ENCODE measurements at places on chromosomes 7 and 10. TPM values are rescaled to one million over a fixed set of nuclear protein-coding genes. Genes with fewer than 3 reads are reported as not detected.

The IFIT3 gene
- 3.6 TPM for total RNA-seq

The CDHR1 gene
- not detected for total RNA-seq

The TCF7L2 gene
- total RNA-seq: 25.7 TPM

The TMEM196 gene
- not detected for total RNA-seq

The UCMA gene
- total RNA-seq: not detected

DNA sequence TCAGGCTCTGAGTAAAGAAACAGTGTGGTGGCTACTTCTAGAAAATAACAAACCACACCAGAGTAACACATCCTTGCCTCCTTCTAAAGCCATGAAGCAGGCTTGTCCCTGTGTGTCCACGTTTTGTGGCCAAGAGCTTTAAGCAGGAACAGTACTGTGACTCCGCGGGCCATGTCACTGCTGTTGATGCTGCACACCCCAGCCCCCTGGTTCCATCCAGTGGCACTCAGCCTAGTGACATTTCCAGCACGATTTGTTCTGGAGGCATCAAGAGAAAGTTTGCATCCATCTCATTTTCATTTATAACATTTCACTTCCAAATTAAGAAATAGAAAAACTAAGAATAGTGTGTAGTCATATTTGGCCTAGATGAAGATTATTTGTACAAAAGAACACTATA is 211.3 kb downstream of the PAXIP1 start:
- no peaks in the 10 kb centered on the region for H3K4me1 ChIP-seq
- H3K27me3 ChIP-seq: no peaks in the 10 kb centered on the region
- no peak for DNase-seq

DNA sequence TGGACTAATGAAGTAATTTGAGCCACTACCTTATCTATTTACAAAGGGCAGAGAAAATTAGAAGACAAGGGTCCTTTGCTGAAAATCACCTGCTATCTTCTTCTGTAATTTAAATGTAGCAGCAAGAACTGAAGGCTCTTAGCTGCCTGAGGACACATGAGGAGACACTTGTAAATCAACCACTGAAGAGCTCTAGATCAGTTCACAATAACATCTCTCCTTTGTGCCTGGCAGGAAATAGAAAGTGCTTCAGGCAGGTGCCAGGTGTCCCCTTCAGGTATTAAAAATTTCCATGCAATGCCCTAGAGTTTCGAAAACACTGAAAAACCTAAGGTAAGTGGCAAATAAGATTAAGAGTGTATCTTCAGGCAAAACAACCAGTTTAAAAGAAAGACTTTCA is 474.6 kb downstream of the GRM8 start:
- no peak overlapping the region for H3K27ac ChIP-seq
- no peaks in the 10 kb centered on the region for H3K27me3 ChIP-seq
- no peaks in the 10 kb centered on the region for H3K4me1 ChIP-seq
- DNase-seq: no peak
- no peaks in the 10 kb centered on the region for H3K36me3 ChIP-seq

DNA sequence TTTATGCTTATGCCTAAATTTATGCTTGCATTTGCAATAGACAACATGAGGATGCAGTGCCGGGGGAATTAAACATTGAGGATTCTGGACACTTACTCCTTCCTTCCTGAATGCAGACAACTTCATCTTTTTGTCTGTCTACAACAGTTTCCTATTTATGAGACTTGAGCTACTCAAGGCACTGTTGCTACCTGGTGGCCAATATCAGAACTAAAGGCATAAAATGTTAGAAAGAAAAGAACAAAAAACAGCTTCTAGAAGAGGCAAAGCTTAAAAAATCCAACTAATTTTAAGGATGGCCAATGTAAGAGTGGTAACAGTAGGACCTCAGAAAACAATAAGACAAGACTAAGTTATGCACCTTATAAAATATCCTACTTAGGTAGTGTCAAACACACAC is 144.5 kb upstream of the PTN start:
- H3K4me1 ChIP-seq: no peaks in the 10 kb centered on the region
- no peak overlapping the region for H3K4me3 ChIP-seq
- no peak overlapping the region for H3K27ac ChIP-seq
- DNase-seq: no peak

- H3K4me1 ChIP-seq: peaks cover 11% of the 10 kb centered on the region
- no peaks in the 10 kb centered on the region for H3K36me3 ChIP-seq
- no peaks in the 10 kb centered on the region for H3K27me3 ChIP-seq
- DNase-seq: peak; percentile 58
These were observed 141.8 kb downstream of the C7orf25 start for GRCh38 chr7:42770114-42770513.

DNA sequence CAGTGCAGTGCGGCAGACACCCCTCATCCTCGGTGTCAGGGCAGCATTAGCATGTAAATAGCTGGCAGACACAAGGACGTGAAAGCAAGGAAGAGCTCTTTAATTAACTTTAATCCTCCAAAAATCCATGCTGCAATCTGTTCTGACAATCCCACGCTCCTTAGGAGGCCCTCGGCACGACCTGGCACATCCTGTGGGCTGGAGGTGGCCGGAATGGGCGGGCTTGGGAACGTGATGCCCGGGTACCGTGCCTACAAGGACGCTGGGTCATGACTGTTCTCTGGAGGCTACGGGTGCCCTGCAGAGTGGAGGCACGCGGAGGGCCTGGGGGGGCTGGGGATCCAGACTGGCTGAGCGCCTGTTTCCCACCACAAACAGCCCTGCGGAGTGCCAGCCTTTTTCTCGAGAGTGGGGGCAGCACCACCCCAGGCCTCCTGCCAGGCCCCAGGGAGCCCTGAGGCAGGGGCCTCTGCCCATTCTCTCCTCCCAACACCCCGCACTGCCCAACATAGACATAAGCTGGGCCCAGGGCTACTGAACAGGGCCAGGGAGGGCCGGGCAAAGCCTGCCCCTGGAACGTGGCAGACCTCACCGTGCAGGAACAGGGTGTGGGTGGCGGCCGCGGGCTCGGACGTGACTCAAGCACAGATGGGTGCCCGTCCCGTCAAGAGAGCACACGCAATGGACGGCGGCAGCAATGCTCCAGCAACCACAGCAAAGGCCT is 189.3 kb downstream of the MAD1L1 start:
- peaks cover 17% of the 10 kb centered on the region for H3K36me3 ChIP-seq
- no peak overlapping the region for H3K27ac ChIP-seq
- H3K4me3 ChIP-seq: no peak overlapping the region
- H3K27me3 ChIP-seq: no peaks in the 10 kb centered on the region
- no peak for DNase-seq

DNA sequence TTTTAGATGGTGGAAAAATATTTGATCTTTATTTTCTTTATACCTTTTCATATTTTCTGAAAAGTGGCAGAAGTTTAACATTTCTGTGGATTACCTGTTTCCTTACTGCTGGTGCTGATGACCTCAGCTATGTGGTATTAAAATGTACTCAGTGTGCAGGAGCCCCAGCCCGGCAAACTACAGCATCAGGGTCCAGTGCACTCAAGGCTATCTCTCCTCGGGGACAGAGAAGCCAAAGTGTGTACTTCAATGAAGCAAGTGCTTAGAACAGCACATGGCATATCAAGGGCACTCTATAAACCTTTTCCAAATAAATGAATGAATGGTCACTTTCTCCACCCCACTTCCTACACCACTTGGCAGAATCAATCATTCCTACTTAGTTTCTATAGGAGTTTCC is 111.8 kb downstream of the HIP1 start:
- H3K4me1 ChIP-seq: peaks cover 11% of the 10 kb centered on the region
- DNase-seq: no peak
- H3K27me3 ChIP-seq: no peaks in the 10 kb centered on the region
- H3K4me3 ChIP-seq: no peak overlapping the region

DNA sequence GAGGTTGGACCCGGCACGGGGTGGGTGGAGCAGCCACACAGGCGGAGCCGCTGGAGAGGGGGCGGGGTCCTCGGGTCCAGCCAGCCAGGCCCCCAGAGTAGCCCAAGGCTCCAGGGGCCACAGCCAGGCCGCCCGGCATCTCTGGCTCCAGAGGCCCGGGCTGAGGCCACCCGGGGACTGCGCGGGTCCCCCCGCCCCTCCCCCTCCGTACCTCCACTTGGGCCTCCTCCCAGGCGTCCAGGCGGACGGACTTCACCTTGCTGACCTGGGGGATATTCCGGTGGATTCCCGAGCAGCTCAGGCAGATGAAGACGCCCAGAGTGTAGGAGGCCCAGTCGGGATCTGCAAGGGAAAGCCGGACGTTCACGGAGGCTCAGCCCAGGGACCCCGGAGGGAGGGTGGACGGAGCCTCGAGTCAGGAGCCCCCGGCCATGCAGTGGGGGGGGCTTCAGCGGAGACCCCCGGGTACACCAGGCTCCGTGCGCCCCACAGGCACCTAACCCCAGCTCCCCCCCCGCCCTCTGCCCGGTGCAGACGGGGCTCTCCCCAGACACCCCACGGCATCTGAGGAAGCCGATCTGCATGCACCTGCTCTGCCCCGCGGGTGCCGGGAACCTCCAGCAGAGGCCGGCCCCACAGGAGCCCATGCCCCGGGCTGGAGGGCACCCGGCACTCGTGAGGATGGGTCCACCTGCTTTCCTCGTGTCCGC is 19.2 kb downstream of the ADAP1 start:
- no peaks in the 10 kb centered on the region for H3K4me1 ChIP-seq
- no peaks in the 10 kb centered on the region for H3K27me3 ChIP-seq
- no peak overlapping the region for H3K27ac ChIP-seq
- H3K4me3 ChIP-seq: no peak overlapping the region
- no peak for DNase-seq

DNA sequence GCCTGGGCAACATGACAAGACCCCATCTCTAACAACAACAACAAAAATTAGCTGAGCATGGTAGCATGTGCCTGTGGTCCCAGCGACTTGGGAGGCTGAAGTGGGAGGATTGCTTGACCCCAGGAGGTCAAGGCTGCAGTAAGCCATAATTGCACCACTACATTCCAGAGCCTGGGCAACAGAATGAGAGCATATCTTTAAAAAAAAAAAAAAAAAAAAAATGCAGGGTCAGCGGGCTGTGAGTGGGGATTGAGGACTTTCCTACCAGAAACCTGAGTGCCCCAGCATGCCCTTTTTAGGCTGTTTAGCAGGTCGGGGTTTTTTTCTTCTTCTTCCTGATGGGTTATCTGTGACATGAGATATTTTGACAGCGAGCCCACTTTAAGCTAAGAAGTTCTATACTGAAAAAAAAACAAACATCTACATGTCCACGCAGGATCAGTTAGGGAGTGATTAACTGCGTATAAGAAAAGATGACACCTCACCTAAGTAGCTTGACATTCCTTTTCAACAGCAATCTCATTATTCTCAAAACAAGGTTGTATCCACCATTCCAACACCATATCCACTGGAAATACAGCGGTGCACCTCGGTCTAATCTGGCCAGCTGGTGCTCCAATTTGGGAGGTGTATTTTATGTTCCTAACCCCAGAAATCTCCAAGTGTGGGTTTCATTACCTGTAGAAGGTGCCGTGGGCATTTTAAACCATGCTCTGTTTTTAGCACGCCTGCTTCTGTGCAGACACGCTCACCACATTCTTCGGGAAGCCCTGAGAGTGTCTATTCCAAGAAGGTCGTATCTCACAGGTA is 13.8 kb upstream of the RFC2 start:
- peaks cover 5% of the 10 kb centered on the region for H3K36me3 ChIP-seq
- H3K27me3 ChIP-seq: no peaks in the 10 kb centered on the region
- H3K27ac ChIP-seq: no peak overlapping the region
- no peak overlapping the region for H3K4me3 ChIP-seq
- H3K4me1 ChIP-seq: peaks cover 8% of the 10 kb centered on the region
- no peak for DNase-seq

DNA sequence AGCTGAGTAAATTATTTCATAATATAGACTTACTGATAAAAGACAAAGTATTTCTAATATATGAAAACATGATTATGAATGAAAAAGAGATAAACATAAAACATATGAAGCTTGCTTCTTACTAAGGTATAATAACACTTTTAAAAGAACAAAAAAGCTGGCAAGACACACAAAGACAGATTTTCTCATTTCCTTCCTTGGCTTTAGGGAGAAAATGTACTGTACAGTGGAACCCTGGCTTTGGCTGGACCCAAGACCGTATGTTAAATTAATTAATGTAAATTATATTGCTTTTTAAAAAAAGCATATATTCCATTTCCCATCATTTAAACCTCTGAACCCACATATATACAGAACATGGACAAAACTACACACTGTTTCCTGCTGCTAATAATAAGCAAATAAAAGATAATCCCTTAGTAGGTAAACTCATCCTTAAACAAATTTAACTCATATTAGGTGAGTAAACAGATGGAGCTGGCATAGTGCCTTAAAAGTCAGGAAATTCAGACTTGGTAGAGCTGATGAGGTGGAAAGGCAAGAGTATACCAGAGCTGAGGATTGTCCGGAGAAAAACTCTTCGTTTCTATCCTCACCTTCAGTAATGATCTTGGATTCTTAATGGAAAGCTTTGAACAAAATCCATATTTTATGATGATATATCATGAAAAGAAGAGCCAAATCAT is 1016.4 kb upstream of the KCND2 start:
- no peaks in the 10 kb centered on the region for H3K36me3 ChIP-seq

GRCh38 chr7:128084896-128085608 is 53.8 kb upstream of the LRRC4 start:
- DNase-seq: no peak
- H3K36me3 ChIP-seq: peaks cover 79% of the 10 kb centered on the region
- no peaks in the 10 kb centered on the region for H3K27me3 ChIP-seq
- H3K27ac ChIP-seq: peak overlapping the region; percentile 33

- H3K4me3 ChIP-seq: no peak overlapping the region
- no peak overlapping the region for H3K27ac ChIP-seq
- H3K4me1 ChIP-seq: peaks cover 12% of the 10 kb centered on the region
- no peak for DNase-seq
- H3K27me3 ChIP-seq: no peaks in the 10 kb centered on the region
These were observed 338.2 kb upstream of the AOAH start for GRCh38 chr7:37062560-37062859.

Measured in MCF 10A (cell line).